DMS 273 treated with DMSO at 0.1 percent for 48 hours (cell line): ENCODE measurements at places on chromosomes 4 and X.

DNA sequence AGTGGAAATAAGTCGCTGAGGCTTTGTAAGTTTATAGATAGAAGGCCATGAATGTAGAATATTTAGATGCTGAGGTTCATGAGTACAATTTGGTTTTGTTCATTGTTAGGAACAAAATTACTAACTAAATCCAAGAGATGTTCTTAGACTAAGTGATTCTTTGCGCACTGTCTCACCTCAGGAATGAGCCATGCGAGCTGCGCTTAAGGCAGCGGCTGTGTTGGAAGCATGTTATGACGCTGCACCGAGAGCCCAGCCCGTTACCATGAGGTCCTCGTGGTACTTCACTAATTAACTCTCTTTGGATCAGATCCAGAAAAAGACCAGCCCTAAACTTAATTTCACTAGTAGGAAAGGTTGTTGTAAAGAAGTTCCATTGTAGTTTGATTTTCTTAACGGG, 166.2 kb downstream of the RAPGEF2 start:
- no peak for DNase-seq

GRCh38 chr4:70863099-70863790, 23.6 kb upstream of the GRSF1 start:
- DNase-seq, result no peak

- peak; percentile 1 for DNase-seq
These were observed 167.5 kb downstream of the CDS1 start for GRCh38 chr4:84750260-84750959.

DNA sequence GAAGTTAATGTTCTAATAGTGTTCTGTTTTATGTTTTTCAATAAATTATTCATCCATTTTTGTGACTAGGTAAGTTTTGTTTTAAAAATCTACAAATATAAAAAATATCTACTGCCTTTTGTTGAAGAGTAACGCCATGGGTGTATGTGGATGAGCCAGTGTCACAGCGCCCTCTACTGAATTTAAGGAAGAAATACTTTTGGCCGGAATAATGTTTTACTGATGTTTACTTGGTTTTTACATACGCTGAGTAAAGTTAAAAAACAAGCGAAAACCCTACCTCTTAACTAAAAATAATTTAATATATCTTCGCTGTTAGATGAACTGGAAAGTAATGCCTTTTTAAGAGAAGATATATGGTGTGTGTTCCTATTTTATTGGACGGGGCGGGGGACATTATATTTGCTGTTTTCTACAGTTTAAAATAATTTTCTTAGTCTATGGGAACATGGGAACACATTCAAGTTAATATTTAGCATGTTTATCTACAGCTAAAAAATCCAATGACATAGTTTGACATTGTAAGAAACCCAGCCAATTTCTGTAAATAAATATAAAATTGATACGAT, 86.1 kb downstream of the CPE start:
- no peak for DNase-seq

DNA sequence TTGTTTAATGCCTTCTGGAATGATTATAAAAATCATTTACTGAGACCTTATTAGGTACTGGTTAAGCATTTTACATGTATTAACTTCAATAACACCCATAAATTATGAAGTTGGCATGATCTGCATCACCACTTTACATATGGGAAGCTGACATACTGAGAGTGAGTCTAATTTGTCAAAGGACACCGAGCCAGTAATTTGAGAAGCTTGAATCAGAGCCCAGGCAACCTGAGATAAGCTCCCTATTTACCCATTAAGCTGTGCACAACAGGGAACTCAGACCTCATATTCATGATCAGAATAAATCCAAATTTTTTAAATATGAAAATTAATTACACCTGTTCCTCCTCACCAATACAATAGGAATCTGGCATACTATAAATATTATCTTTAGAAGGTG, 247.9 kb upstream of the EPHA5 start:
- DNase-seq, result no peak

DNA sequence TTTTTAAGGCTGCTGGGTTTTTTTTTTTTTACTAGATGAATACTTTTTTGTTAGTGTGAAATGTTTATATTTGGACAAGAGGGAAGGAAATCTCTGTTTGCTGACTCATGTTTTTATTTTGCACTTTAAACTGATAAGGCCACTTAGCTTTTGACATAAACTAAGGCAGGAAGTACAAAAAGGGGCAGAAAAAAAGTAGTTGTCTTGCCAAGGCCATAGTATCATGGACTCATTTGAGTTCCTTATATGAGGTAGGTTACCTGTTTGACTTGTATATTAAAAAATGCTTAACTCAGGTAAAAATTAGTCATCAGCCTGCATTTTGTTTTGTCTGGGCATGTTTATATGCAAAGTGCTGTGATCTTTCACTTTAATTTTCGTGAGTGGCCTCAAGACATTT, 26.0 kb downstream of the SMAD1 start:
- no peak for DNase-seq

DNA sequence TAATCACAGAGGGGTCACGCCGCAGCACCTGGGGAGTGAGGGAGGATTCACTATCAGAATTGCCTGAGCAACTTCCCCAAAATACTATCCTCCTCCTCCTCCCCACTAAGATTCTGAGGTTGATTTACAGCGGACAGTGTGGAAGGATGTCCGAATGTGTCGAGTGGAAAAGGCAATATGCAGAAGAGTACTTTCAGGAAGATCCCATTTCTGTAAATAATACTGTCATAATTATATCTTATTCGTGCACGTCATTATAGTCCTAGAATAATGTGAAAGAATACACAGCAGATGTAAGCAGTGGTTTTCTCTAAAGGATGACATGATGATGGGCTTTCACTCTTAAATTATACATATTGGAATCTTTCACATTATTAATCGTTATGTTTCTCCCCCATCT, 149.8 kb upstream of the NOCT start:
- no peak for DNase-seq

DNA sequence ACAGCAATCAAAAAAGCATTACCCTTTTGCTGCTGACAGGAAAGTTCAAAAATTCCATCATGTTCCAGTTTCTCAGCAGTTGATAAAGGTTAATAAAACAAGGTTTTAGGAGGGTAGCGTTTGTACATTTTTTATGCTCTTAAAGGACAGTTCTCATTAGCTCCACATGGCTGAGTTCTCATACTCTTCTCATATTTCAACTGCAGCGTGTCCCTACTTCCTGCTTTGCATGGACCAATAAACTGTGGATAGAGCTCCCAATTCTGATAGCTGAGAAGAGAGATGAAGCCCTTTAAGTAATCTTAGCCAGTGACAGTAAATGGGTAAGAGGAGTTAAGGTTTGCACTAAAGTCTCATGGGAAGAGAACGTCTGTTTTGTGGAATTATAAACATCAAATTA, 53.5 kb downstream of the SPANXA2 start:
- DNase-seq, result no peak

DNA sequence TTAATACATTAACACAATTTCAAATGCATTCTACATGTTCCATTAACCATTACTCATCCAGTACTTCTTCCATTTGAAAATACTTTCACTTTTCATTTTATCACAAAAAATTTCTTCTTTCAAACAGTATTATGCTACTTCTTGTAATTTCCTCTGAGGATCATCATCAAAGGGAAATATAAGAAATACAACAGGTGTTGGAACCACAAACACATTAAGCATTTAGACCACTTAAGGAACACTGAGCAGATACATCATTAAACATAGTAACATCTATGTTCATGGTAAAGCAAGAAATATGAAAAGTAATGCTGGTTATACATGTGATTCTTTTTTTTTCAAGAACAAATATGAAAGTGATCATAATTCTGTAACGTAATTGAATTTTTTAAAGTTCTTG, 2207.0 kb downstream of the ARAP2 start:
- DNase-seq, result no peak

DNA sequence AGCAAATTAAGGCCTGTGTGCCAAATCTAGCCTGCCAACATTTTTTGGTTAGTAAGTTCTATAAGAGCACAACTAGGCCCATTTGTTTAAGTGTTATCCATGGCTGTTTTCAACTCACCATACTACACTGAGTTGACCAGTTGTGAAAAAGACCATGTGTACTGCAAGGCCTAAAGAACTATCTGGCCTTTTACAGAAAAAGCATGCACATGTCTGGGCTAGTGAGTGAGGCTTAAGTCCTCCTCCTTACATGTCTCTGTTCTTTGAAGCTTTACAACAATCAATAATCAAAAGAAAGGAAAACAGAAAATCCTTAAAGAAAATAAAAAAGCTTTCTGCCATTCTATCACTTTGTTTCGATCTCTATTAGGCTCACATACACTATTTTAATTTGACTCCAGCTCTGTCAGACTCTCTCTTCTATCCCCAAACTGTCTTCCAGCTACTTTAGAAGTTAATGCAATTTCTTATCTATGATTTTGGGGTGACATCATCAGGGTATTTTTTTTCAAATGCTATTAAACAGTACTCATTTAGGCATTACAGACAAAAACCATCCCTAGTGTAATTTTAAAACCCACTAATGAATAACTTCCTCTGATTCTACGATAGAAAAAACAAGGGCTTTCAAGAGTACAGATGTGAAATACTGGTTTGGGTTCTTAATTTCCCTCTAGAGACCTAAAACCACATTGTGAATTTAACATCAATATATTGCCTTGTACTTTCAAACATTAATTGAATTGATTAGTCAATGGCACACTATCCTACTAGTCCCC, 161.8 kb downstream of the MAB21L2 start:
- no peak for DNase-seq

- DNase-seq, result no peak
These were observed 3.7 kb downstream of the ADD1 start for GRCh38 chr4:2847302-2847871.

DNA sequence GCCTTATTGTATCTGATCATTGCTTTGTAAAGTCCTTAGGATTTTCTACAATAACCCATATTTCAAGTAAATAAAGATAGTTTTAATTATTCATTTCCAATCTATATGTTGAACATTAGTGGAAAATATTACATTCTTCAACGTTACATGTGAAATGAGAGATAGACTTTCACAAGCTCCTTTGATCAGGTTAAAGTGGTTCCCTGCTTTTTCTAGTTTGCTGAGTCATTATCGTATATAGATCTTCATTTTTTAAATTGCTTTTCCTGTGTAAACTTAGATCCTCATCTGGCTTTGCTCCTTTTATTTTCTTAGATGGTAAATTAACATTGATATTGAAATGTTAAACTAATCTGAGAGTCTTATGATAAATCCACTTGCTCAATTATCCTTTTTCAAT, 599.0 kb downstream of the TRAM1L1 start:
- no peak for DNase-seq

- no peak for DNase-seq
These were observed 86.6 kb downstream of the TIGD2 start for GRCh38 chr4:89197920-89198319.

DNA sequence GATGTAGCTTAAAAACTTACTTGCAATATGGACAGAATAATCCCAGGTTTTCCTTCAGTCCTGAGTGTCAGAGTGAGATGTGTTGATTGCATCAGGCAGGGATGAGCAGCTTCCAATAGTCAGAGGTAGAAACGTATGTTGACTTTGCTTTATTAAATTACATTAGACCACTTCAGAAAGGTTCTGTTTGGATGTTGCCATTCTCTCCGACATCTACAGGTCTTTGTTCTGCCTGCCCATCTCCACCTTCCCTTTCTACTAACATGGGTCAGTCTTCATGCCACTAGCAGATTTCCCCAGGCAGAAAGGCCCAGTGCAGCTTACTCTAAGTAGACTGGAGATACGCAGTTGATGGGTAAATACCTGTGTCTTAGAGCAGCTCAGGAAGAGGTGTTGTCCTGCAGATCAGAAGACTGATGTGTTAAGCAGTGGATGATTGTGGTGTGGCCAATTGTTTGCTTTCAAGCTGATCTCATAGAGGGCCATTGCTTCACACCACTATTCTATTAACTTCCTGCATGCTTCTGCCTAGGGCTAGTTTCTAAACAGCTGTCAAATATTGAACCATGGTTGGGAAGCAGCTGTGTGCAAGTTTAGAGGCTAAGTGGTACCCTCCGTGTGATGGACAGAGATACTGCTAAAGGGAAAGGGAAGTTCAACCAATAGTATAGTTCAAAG, 1.8 kb downstream of the FRMPD4 start:
- DNase-seq, result no peak

DNA sequence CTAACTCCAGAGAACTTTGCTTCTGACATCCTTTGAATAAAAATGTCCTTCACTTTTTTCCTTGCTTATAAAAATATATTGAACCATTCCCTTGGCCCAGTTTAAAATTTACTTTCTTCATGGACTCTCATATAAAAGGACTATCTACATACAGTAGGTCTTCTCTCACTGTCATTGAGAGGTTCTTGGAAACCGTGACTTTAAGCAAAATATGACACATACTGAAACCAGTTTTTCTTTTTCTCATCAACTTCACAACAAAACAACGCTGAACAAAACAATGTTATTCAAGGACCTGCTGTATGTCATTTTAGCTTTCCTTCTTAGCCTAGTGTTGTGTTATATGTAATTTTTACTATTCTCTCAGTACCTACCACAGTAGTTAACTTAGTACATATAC, 496.8 kb downstream of the CENPC start:
- DNase-seq, result no peak

DNA sequence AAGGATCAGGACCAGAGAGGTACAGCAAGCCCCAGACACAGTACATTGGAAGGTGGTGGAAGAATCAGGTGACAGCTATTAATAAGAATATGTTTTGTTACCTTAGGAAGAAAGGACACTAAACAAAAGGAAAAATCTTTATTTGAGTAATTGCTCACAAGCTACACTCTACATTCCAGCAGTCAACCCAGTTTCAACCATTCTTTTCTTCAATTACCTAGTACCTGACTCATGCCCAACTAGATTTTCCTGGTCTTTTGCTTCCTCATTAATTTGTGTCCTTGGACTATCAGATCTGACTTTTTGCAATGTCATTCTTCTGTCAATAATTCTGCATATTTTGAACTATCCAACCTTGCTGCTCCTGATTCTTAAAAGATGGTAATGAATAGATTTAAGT, 22.5 kb upstream of the GLRA2 start:
- DNase-seq, result no peak

DNA sequence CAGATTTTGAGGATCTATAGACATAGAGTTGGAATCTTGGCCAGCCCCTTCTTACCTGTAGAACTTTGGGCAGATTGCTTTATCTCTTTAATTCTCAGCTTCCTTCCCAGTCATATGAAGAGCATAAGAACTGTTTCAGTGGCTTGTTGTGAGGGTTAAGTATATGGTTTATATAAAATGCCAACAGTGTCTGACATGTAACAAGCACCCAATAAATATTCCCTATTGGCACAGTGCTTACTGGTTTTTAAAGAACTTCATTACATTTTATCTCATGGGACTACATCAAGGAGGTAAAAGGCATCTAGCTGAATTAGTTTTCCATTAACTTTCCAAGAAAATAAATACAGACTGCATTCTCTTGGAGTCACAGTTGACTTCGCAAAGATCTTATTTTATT, 106.7 kb upstream of the LIMCH1 start:
- DNase-seq, result no peak

GRCh38 chr4:123838474-123838873, 441.9 kb downstream of the SPRY1 start:
- DNase-seq, result no peak

- DNase-seq, result no peak
These were observed 2.8 kb upstream of the GSX2 start for GRCh38 chr4:54097152-54097551.

DNA sequence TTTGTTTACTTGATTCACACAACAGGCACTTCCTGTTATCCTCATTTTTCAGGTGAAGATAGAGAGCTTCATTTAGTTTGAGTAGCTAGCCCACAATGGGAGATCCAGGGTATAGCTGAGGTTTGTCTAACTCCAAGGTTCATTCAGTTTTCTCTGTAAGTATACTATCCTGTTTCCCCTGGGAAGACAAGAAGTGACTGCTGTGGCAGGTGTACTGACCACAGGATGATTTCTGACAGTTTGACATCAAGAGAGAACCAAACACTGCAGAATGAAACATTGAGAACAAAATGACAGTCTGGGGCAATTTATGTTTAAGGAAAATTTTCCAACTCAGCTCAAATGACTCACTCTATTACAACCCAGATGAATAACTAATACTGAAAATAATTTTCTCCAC, 958.0 kb downstream of the STPG2 start:
- DNase-seq, result no peak
